Left lobe of liver (tissue), 2 donors: ENCODE measurements at places on chromosomes 2 and 18. TPM values are rescaled to one million over a fixed set of nuclear protein-coding genes. Genes with fewer than 3 reads are reported as not detected.

Gene NPPC
- not detected for total RNA-seq

GRCh38 chr2:191653667-191654391, 24.1 kb upstream of the NABP1 start:
- no peak for DNase-seq

Gene LRP1B
- 0.25 TPM for total RNA-seq

Gene EIPR1
- 10.9 TPM for total RNA-seq

Gene MYOM1
- total RNA-seq: 4.9 TPM

Gene IL36A
- not detected for total RNA-seq

Gene CBLN2
- total RNA-seq: not detected

- DNase-seq: no peak
These were observed 38.4 kb downstream of the ADAM17 start for GRCh38 chr2:9517118-9517782.
